ENCODE measurements at places on chromosomes 16 and 17.

DNA sequence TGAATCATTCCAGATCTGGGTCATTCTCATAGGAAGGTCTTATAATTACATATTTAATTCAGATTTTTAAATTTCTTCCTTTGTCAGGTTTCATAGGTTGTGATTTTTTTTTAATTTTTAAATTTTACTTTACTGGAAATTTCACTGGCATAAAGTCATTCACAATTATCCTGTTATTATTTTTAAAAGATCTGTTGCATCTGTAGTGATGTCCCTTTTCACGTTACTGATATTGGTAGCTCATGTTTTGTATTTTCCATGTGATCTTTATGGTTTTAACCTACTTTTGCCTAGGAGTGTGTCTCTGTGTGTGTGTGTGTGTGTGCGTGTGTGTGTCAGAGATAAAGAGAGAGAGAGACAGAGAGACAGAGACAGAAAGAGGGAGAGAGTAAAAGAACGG, 216.6 kb upstream of the KCNJ16 start:
- DNase-seq, result no peak

GRCh38 chr16:64964126-64964540, 157.7 kb downstream of the CDH11 start:
- no peak for DNase-seq

- no peak for DNase-seq
These were observed 126.9 kb upstream of the CHMP6 start for GRCh38 chr17:80864751-80865150.

DNA sequence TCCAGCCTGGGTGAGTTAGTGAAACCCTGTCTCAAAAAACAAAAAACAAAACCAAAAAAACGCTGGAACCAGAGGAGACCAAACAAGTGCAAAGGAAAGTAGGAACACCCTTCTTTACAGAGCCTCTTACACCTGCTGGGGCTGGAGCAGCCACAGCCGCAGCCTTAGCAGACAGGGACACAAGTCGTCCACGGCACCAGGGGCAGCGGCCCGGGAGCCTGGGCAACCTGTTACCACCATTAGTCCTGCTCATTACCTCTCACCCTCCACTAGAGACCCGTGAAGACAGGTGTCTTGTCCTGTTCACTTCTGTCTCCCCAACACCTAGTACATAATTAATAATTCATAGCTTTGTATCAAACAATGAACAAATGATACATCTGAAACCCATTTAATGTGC, 83.6 kb downstream of the C16orf78 start:
- no peak for DNase-seq

- DNase-seq, result no peak
These were observed 12.1 kb downstream of the HYDIN start for GRCh38 chr16:71218306-71218963.

DNA sequence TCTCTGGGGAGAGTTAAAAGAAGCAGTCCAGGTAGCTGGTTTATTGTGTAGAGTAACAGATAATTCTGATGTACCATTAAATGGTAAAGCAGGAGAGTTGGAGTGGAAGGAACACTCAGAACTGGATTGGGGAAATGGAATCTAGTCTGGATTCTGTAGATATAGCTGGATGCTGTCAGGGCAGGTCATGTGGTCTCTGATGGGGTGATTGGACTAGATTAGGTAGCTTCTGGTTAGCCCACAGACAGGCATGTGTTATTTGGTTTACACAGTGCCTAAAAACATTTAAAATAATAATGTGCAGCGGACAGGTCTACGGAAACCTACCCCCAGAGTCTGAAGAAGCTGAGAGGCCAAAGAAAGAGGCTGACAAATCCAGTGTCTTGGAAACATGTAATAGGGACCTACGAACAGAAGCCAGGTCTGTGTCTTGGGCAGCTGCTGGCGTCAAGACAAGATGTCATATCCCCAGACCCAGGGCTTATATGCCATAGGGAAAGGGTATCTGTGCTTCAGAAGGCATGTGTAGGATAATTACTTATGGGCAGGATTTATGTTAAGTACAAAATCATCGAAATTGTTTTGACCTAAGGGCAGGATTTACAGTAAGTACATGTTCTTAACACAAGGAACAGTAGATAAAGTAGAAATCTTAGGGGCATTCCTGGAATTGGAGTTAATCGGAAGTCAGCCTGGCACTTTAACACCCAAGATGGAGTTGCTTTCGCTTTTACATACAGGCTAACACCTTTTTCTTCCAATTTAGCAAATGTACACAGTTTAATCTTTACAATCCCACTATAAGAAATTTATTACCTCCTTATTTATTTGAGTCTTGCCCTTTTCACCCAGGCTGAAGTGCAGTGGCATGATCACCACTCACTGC, 12.4 kb downstream of the LUC7L3 start:
- DNase-seq, result no peak

GRCh38 chr16:7867831-7868230, 535.2 kb downstream of the RBFOX1 start:
- DNase-seq, result no peak

- DNase-seq, result peak; percentile 56
These were observed 48.7 kb upstream of the PLCG2 start for GRCh38 chr16:81730090-81731051.

GRCh38 chr16:76879420-76879819, 311.6 kb upstream of the MON1B start:
- no peak for DNase-seq

DNA sequence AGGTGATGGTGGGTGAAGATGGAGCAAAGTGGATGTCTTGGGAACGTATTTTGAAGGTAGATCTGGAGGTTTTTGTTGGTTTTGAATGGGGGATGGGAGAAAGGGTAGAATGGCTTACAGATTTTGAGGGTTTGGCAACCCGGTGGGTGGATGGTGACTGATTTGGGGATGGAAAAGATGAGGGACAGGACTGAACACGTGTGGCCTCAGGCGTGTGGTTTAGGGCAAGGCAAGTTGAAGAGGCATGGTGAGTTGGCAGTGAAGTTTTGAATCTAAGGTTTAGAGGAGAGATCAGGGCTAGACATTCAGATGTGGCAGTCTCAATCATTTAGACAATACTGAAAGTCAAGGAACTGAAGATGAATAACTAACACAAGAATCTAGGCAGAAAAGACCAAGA, 5.0 kb upstream of the DCTPP1 start:
- no peak for DNase-seq

DNA sequence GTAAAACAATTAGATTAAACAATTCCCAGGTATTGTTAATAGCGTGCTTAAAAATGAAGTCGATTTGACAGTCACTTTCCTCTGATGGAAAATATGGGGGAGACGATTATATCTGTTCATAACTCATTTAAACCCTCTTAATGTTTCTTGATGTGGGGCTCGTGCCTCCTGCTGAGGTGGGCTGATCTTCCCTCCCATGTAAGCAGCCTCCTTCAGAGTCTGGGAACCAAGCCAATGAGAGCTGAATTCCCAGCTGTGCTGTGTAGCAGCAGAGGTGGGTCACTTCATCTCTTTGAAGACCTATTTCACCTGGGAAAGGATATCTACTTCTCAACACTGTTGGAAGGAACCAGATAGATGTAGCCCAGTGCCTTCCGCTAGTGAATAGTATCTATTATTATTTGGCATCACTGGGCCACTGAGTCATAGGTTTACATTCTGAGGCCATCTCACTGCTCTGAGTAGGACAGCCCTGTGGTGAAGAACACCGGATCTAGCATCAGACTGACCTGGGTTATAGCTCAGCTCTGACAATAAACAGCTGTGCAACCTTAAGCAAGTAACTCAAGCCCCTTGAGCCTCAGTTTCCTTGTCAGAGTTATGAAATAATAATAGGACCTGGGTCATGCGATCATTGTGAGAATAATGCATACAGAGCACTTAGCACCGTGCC, 85.3 kb upstream of the C16orf82 start:
- DNase-seq, result no peak

DNA sequence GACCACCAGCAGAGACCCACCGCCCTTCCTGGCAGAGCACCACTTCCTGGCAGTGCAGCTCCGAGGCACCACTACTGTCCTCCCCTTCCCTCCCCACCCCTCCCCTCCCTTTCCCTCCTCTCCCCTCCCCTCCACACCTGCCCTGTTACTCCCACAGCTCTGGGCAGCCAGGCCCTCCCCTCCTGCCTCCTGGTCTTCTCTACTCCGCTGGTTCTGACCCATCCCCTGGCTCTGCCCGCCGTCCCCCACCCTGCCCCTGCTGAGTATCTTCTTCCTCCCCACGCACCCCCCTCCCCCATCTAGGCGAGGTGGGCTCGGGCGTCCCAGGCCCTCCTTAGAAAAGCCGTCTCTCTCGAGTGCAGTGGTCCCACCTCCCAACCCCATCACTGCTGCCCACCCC, 77.7 kb downstream of the AMFR start:
- no peak for DNase-seq

DNA sequence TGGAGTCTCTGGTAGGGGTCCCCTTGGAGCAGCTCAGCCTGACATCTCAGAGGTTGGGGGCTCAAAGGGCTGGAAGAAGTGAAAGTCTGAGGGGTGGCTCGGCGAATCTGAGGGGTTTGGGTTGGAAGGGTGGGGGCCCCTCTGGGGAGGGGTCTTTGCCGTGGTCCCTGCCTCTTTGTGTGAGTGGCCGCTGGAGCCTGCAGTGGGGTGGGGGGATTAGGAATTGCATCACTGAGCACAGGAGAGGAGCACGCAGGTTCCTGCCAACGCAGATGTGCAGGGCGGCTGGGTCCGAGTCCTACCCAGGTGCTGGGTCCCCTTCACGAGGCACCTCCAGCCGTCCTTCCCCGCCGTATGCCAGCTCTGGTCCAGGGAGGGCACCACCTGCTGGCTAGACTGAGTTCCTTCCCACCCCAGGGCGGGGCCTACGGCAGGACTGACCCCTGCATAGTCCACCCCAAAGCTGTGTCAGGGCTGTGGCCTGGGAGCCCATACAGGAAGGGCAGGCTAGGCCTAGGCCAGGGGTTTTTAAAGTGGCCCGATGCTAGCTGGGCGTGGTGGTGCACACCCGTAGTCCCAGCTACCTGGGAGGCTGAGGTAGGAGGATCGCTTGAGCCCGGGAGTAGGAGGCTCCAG, 9.9 kb downstream of the FMNL1 start:
- no peak for DNase-seq

DNA sequence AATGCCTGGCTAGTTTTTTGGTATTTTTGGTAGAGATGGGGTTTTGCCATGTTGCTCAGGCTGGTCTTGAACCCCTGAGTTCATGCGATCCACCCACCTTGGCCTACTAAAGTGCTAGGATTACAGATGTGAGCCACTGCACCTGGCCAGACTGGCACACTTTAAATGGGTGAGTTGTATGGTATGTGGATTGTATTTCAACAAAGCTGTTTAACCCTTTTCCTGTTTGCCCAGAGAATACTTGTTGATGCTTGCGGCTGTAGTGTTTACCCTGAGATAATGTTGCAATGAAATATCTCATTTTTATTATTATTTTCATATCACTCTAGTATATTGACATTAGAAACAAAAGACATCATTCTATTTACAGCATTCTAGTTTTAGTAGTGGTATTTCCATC, 17.1 kb upstream of the TMEM94 start:
- DNase-seq, result no peak

GRCh38 chr16:30063278-30063892, 2.2 kb upstream of the ALDOA start:
- DNase-seq, result no peak

DNA sequence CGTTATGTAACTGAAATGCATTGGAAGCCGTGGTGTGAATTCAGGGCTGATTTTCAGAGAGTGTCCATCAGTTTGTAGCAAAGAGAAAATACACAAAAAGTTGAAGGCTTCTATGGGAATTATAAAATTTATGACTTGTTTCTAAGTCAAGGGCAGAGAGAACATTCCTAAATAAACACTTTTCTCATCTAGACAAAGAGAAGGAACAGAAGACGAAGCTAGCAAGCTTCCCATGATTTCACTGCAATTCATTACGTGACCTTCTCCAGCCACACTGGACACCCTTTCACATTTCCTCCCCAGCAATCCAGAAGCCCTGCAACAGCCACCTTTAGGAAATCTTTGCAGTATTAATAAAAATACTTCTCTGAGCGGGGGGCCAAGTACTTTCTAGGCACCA, 67.8 kb downstream of the TMEM100 start:
- no peak for DNase-seq

- no peak for DNase-seq
These were observed 3.0 kb downstream of the KRT40 start for GRCh38 chr17:40981115-40981514.

DNA sequence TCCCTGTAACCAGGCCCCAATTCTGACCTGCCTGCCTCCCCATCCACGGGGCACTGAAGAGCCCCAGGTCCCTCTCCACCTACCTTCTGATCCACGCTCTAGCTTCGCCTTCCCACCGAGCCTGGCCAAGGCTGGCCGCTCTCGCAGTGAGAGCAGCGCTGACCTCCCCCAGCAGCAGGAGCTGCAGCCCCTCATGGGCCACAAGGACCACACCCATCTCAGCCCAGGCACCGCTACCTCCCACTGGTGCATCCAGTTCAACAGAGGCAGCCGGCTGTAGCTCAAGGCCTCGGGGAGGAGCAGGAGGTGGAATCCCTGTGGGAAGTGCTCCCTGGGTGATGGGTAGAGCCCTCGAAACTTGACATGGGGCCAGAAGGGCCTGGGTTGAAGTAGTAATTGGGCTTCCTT, 8.4 kb upstream of the PLEKHG4 start:
- no peak for DNase-seq

- DNase-seq, result no peak
These were observed 591.4 kb upstream of the CDH11 start for GRCh38 chr16:65713181-65713808.

DNA sequence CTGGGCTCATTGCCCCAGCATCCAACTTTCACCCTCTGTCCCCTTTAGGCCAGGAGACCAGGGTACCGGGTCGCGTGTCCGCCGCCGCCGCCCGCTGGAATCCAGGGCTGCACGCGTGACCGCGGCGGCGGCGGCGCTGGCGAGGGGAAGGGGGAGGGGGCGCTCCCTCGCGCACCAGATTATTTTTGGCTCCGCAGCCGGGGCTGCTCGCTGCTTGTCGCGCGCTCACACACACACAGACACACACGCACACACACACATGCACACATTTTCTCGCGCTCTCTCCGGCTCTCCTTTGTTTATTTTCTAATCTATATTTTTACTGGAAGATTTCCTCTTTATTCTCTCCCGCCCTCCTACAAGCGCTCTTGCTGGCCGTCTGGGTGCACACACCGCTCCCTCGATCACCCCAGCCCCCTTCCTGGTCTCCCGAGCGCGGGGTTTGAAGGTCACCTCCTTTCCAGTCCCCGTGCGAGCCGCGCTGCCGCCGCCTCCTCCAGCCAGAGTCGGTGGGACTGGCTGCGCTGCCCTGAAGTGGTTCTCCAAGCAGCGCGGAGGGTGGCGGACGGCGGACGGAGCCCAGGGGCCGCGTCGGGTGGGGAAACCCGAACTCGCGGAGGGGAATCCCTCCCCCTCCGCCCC, 921.4 kb upstream of the EEF2KMT start:
- DNase-seq, result no peak

GRCh38 chr16:46894036-46894672, 10.0 kb downstream of the GPT2 start:
- no peak for DNase-seq
